NCI-H774 (cell line): ENCODE measurements at places on chromosomes 13 and 19.

DNA sequence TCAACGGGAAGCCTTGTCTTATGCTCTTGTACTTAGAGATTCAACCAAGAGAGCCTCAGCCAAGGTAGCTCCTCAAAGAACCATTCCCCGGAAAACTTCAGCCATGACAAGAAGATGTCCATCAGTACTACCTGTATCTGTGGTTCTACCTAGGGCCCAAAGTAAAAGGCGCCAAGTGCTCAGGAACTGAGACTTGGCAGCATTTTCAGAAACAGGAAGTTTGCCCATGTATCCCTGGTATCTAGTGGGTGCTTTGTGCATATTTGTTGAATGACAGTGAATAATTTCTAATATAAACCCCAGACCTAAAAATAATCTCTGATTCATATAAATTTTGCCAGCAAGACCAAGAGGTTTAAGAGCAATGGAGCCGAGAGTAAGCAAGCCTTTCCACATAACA, 7.2 kb downstream of the FAM216B start:
- DNase-seq = no peak

GRCh38 chr19:49129238-49129583, 9.9 kb downstream of the PPFIA3 start:
- DNase-seq = no peak

GRCh38 chr13:41655997-41656396, 198.6 kb downstream of the RGCC start:
- no peak for DNase-seq

- DNase-seq = no peak
Measured at GRCh38 chr13:29472332-29472961, 123.0 kb downstream of the SLC7A1 start.

DNA sequence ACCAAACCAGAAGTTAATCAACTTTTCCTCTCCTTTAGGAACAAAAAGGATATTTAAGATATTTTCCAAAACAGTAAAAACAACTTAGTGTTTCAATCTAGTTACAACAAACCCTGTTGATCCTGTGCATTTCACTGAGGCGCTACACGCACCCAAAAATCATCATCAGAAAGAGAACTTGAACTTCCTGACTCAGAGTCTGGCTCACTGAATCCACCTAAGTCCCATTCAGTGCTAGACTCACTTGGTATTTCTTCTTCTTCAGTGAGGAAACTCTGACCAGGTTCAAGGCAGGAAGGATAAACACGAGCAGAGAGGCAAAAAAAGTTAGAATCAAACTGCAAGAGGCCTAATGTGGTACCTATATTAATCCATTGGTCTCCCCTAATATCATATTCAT, 2.2 kb downstream of the KBTBD6 start:
- DNase-seq = no peak

GRCh38 chr13:111855786-111856185, 211.2 kb upstream of the SOX1 start:
- no peak for DNase-seq

DNA sequence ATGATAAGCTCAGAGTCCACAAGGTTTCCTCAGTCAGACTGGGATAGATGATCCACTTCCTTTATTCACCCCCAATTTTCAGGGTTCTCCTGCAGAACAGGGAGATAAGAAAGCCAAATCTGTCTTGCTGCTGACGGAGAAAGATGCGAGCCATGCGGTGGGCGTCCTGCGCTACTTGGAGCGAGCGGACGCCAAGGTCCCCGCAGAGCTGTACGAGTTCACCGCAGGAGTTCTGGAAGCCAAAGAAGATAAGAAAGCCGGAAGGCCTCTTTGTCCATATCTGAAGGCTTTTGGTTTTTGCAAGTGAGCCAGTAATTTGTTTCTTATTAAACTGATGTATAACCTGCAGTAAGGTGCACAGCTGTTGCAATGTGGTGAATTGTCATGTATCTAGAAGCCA, 66.7 kb downstream of the SLC7A9 start:
- DNase-seq = no peak

- no peak for DNase-seq
Measured at GRCh38 chr19:35037716-35038622, 3.6 kb upstream of the HPN start.

- no peak for DNase-seq
Measured at GRCh38 chr19:14393329-14393728, 12.1 kb downstream of the ADGRE5 start.

DNA sequence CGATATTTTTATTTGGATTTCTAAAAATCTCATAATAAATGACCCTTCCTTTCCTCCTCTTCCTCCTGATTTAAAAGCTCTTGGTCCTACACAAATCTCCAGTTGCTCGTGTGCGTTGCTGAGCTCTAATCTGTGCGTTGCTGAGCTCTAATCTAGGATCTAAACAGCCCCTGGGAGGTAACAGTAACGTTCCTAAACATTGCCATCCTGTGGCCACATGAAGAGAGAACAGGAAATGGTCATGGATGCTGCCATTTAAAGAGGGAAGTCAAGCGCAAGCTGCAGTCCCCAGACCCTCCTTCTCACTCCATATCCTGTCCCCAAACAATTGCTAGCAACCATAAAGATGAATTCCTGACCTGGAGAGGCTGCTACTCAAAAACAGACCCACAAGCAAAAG, 170.8 kb downstream of the NUFIP1 start:
- DNase-seq = no peak

- DNase-seq = no peak
Measured at GRCh38 chr13:21884965-21885567, 214.2 kb downstream of the FGF9 start.

DNA sequence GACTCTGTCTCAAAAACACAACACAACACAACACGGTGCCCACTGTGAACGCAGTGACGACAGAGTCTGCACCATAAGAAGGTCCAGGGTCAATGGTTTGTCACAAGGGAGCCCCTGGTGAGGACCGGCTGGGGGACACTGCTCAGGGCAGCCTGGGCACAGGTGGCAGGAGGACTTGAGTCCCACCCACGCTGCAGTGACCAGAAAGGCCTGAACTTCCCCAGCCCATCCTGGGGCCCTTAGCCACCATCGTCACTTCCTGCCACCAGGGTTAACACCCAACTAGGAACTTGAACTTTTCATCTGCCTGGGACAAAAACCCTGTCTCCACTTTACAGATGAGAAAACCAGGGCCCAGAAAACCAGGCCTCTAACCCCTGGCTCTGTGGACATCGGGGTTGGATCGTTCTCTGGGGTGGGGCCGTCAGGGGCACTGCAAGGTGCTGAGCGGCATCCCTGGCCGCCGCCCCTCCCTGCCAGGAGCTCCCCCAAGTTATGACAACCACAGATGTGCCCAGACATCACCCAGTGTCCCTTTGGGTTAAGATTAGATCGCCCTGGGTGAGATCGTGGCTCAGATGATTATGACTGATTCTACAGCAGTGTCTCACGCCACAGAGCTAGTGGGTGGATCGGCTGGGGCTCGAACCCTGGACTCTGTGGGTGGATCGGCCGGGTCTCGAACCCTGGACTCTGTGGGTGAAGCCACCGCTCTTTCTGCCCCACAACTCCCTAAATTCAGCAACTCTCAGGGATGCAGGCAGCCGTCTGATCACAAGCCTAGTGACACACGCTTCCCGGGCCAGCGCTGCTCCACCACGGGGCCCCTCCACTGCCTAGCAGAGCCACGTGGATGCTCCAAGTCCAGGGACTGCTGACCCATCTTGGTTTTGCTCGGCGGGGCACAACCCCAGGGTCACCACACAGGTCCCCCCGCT, 14.0 kb downstream of the MOB3A start:
- DNase-seq = no peak

DNA sequence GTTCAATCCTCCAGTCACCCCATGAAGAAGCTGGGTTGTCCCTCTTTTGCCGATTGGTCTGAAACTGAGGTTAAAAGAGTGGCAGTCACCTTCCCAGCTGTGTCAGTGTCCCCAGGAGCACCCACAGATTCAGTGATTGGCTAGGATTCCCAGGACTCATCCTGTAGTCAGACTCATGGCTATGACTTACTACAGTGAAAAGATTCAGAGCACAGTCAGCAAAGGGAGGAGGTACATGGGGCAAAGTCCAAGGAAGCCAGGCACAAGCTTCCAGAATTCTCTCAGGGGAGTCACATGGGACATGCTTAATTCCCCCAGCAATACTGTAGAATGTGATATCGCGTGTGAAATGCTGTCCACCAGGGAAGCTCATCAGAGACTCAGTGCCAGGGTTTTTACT, 14.2 kb downstream of the ZNF473 start:
- DNase-seq = no peak

DNA sequence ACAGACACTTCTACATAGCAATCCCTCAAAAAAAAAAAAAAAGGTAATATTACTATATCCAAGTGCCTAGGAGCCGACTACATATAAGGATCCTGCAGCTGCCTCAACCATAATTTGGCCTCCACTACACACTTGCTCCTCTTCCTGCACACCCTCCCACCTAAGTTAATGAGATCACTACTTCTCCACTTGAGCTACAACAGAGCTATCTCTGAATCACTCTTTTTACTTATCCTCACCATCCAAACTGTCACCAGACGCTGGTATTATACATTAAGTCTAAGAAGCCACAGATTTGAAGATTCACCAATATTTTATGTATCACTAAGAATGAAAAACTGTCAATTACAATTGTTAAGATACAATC, 8.3 kb downstream of the OBI1 start:
- no peak for DNase-seq

DNA sequence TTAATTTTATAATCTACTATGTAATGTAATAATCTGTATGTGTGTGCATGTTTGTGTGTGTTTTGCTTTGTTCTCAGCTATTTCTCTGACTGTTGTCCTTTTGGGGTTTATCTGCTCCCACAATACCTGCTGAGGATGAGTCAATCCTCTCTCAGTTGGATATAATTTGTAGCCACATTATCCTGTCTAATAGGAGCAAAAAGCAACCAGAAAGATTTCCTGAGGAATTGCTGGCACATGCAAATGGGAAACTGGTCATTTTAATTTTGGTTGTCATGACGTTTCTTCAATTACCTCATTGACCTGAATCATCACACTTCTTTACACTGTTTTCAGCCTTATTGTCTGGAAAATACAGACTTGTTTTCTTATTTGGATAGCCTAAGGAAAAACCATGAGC, 488.4 kb downstream of the KLF5 start:
- DNase-seq = no peak

DNA sequence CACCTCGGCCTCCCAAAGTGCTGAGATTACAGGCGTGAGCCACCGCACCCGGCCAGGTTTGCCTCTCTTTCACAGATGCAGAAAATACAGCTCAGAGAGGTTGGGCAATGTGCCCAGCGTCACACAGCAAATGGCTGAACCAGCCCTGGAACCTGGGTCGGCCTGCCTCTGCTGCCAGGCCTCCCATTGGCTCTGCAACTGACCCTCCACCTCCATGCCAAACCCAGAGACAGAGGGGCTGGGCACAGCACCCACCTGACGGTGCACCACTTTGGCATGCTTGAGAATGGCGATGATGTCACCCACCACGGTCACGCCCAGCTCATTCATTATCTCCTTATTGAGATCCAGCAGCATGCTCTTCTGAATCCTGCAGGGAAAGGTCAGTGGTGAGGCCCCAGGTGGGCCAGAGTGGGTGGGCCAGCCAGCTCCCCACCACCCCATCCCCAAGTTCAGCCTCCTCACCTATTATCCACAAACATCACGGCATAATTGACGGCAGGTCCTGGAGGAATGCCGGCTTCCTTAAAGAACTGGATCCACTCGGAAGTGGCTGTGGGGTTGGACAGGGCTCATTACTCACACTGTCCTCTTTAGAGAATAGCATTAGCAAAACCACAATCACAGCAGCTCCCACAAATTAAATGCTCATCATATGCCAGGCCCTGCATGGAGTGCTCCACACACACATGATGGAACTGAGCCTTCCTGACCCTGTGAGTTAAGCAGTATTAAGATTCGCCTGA, 12.2 kb downstream of the C19orf47 start:
- DNase-seq = no peak

DNA sequence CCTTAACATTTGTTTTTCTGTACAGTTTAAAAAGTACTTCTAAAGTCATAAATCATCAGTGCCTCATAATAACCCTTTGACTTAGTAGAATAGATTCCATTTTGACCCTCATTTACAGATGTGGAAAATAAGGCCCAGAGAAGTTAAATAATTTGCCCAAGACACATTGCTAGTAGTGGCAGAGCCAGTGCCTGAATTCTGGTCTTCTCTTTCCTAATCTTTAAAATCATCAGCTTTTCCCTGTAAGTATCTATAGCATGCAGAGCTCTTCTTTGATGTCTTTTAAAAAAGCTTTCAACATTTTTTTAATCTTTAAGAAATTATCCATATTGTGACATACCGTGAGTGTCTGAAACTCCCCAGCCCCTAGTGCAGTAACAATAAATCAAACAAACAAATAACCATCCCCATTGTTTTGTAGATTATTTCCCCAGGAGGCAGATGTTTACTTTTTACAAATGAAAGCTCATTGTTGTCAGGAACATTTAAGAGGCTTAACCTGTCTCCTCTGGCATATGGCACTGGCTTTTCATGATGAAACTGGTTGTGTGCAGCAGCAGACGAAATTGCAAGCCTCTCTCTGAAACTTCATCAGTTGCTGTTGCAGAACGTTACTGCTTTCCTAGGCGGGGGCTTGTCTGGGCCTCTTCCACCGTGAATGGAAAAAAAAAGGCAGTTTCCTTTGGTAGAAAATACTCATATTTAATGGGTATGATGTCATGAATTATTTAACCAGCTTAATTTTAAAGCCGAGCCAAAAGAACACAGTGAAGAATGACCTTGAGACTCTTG, 31.7 kb upstream of the PCDH8 start:
- DNase-seq = no peak

- no peak for DNase-seq
Measured at GRCh38 chr13:37561031-37561430, 37.5 kb downstream of the POSTN start.

DNA sequence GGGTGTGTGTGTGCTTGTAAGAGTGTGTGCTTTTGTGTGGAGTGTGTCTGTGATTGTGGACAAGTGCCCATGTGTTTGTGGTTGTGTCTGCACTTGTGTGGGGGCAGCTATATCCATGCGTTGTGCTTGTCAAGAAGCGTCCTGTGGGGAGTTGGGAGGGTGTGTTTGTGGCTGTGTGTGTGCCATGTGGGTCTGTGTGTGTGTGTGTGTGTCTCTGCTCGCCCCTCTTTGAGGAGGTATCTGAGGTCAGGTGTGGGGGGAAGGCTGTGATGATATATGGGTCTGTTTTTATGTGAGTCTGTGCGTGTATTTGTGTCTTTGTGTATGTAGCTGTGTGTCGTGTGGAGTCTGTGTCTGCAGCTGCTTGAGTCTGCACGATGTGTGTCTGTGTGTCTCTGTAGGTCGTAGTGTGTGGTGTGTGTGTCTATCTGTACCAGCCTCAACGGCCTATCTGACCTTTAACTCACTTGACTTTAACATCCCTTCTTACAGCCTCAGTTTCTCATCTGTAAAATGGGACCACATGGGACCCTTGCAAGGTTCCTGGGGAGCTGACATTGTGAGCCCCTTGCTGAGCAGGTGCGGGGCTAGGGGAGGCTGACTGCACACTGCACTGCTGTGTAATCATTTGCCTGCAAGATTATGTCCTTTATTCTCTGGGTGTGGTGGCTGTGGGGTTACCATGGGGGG, 4.0 kb upstream of the NFIC start:
- DNase-seq = no peak

GRCh38 chr19:1291761-1292418, 6.2 kb downstream of the EFNA2 start:
- no peak for DNase-seq
